ENCODE measurements at places on chromosomes 4 and X. TPM values are rescaled to one million over a fixed set of nuclear protein-coding genes. Genes with fewer than 3 reads are reported as not detected.

DNA sequence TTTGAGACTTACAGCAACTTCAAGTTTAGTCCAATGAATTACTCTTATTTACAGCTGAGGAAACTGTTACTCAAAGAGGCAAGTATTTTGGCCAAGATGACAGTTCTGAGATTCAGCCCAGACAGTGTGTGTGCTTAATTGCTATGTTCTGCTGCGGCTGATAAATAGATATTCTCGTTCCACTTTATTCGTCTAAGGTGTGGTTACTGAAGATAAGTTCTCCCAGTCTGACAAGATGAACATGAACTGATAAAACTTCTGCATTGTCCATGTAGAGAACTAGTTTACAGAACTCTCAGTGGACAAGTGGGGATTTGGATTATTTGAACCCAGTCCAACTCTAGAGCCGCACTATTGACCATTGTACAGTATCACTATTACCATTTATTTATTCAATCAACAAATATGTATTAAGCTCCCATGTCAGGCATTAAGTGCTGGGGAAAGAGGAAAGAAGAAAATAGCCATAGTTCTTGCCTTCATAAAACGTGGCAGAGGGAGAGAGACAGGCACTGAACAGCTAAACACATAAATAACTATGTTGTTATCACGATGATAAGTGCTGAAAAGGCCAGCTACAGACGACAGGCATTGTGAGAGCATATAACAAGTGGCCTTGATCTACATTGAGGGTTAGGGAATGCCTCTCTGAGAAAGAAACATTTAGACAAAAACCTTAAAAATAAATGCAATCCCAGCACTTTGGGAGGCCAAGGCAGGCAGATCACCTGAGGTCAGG lies 4.0 kb upstream of the DHX15 start:
- no peak for DNase-seq

DNA sequence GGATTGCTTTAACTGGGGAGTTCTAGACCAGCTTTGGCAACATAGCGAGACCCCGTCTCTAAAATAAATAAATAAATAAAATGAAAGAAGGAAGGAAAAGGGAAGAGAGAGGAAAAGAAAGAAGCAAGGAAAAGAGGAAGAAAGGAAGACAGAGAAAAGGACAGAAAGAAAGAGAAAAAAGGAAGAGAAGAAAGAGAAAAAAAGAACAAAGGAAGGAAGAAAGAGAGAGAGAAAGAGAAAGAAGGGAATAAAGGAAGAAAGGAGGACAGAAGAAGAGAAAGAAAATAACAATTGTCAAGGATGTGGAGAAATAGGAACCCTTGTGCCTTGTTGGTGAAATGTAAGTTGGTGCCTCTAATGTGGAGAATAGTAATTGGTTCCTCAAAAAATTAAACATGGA lies 74.6 kb downstream of the ANAPC4 start:
- no peak for DNase-seq

DNA sequence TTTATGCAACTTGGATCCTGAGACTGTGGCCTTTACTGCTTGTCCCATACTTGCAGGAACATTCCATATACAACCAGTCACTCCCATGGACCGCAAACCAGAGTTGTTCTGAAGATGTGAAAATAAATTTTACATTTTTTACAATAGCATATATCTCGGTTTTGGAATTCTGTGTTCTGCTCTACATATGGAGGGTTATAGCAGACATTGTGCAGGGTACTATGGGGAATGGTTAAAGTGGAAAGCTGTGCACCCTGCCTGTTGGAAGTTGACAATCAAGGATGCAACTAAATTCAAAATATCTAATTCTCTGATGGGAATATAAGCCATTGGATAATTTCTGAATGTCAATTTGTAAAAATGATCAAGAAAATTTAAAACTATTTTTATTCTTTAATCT lies 603.3 kb downstream of the RAB28 start:
- no peak for DNase-seq

DNA sequence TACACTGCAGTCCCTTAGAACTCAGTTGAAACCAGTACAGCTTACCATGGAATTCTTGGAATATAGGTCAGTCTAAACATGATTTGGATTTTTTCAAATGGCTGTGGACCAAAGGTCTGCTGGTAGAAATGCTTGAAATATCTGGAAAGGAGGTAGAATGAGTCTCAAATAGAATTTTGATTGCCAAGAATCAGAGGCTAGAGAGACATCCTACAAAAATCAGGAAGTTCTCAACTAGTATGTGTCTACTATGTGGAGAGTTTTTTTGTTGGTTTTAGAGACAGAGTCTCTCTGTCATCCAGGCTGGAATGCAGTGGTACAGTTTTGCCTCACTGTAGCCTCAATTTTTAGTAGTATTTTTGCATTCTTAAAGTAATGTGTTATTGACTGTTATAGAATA lies 53.6 kb downstream of the PAQR3 start:
- DNase-seq, result no peak

DNA sequence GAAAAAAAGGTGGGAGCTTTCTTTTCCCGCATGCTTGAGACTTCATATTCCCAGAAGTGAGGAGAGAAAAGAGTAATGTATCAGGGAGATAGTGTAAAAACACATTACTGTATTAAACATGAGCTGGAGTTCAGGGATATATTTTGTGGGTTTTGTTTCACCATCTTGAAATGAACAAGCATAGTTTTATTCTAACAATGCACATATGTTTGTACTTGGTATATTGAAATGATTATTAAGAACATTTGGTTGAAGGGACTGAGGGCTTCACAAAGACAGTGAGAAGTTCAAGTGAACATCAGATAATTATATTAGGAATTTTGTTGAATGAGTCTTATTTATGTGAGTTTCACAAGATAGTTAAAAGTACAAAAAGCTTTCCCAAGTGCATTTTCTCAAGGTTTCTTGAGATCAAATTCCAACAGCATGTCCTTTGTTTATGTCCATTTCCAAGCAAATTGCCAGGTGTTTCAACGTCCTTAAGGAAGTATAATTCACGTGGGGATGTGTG lies 368.8 kb downstream of the ANKRD50 start:
- DNase-seq, result no peak

DNA sequence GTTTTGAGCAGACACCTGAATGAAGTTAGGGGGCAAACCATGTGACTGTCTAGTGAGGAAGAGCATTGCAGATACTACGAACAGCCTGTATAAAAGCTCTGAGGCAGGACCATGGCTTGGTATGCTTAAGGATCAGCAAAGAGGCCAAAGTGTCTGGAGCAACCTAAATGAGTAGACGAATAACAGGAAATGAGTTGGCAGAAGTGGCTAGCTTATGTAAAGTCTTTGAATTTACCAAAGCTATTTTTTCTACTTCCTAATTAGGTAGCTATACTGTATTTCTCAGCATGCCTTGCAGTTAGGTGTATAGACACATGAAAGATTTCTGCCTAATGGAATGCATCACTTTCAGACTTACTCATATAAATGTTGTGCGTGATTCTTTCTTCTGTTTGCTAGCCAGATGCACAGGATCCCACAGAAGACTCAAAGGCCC lies 9.3 kb upstream of the GPRIN3 start:
- DNase-seq, result no peak

DNA sequence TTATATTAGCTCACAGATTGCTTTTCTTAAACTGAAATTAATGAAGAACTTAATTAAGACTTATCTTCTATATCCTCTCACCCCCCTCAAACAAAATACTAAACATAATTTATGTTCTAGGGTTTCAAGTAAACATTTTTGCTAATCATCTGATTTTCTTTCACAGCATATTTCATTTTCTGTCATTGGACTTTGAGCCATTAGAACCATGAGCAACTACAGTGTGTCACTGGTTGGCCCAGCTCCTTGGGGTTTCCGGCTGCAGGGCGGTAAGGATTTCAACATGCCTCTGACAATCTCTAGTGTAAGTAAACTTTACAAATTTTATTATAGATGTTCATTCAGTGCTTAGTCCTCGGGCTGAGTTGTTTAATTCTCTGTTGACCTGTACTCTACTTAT lies 3.3 kb downstream of the PDLIM5 start:
- DNase-seq, result no peak

DNA sequence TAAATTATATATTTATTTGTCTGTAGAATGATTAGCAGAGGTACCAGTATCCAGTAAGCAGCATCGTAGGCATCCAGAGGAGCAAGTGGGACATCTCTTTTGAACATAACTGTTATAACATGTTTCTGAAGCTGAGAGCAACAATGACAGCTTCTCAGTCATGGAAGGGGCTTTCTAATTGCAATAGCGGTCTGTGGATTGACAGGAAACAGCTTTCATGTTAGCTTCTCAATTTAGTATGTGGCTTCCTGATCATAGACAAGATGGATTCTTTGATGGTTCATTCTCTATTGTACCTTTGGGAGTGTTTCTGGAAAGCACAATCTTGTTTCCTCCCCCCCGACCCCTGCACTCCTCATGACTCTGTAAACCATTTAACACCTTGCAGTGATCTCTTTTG lies 434.6 kb upstream of the GNPDA2 start:
- no peak for DNase-seq

DNA sequence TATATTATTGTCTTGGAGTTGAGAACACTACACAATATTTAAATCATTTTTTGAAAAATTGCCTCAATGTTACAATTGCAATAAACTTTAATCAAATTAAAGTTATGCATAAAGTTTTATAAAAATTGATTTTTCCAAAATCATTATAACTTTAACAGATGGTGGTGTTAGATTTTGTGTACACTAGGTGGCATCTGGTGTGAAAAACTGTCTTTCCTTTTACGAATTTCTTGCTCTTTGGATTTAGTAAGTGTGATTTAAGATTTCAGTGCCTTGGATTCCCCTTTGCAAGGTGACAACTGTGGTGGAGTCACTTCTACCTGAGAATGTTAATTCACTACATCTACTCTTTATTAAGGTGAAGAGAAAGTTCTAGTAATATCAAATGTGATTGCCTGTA lies 91.6 kb downstream of the AREG start:
- no peak for DNase-seq

GRCh38 chrX:105837232-105837631 lies 14.9 kb downstream of the NRK start:
- DNase-seq, result no peak

- no peak for DNase-seq
Observed at GRCh38 chrX:38474543-38474942, 86.8 kb upstream of the TSPAN7 start.

- DNase-seq, result no peak
Observed at GRCh38 chrX:44144177-44144945, 171.2 kb upstream of the NDP start.

The MORF4L2 gene
- 484 TPM for polyA plus RNA-seq

The PAGE4 gene
- not detected for polyA plus RNA-seq

The AMTN gene
- not detected for polyA plus RNA-seq

The FAM47E gene
- 1.7 TPM for polyA plus RNA-seq

The ZNF711 gene
- 7.4 TPM for polyA plus RNA-seq

The DCLK2 gene
- polyA plus RNA-seq, result 6.2 TPM

The LRCH2 gene
- 8.6 TPM for polyA plus RNA-seq

The GPR50 gene
- not detected for polyA plus RNA-seq

The FAM149A gene
- polyA plus RNA-seq, result 16.1 TPM

The BGN gene
- 189 TPM for polyA plus RNA-seq

All from urinary bladder (tissue), 4 donors.